ENCODE measurements at places on chromosomes 6 and 20.

- DNase-seq = no peak
Measured at GRCh38 chr6:148701375-148701774, 45.5 kb upstream of the UST start.

DNA sequence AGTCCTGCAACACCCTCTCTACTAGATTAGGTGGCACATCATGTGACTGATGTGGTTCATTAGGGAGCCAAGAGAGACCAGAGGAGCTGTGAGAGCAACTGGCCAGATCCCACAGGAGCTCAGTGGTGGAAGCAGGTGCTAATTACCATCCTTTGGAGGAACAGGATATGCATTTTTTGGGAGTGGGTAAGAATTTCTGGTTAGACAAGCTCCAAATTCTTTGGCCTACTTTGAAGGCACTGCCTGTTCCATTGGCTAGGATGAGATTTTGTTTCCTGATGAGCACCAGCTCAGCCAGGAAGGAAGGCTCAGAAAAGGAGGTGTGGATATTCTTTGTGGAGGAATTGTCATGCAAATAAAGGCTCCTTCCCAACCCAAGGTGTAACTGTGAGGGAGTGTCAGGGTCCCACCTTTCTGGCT, 130.3 kb upstream of the BMP2 start:
- DNase-seq = no peak

- DNase-seq = no peak
Measured at GRCh38 chr6:135311446-135312200, 130.5 kb downstream of the MYB start.

DNA sequence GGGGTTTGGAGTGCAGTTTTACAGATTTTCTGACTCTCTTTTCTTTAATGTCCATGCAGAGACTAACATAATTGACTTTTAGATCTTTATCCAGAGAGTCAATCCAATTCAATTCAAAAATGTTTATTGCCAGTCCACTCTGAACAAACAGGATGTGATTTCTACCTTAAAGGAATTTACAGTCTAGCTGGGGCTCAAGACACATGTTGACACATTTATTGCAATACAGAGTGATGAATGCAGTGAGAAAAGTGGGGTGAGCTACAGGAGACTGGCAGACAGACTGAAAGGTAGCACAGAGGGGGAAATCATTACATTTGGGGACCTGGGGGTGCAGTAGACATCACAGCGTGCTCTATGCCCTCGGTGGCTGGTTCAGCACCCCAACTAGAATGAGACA, 193.9 kb downstream of the SLC24A3 start:
- no peak for DNase-seq

DNA sequence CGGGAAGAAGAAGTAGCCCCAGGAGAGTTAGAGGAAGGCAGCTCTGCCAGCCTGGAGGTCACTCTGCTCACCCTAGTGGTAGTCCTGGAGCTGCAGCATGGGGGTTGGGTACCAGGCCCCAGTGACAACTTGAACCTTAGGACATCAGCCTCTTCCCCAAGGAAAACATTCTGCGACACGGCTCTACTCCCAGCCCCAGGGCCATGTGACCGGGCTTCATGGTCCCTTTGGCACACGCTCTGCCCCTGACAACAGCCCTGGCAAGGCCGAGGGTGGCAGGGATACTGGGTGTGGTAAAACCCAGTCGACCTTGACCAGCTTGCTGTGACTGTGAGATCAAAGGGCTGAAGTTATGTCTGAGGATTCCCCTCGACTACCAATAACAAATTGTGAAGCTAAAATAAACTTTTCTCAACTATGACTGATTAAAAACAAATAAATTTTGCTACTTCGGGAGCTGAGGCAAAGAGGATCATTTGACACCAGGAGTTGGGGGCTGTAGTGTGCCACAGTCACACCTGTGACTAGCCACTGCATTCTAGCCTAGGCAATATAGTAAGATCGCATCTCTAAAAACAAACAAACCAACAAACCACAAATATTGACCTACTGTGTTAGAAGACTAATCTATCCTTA, 24.4 kb upstream of the ARID1B start:
- no peak for DNase-seq

GRCh38 chr6:15735567-15736265, 72.9 kb upstream of the DTNBP1 start:
- DNase-seq = no peak

GRCh38 chr6:117917176-117917575, 10.1 kb downstream of the SLC35F1 start:
- DNase-seq = no peak

DNA sequence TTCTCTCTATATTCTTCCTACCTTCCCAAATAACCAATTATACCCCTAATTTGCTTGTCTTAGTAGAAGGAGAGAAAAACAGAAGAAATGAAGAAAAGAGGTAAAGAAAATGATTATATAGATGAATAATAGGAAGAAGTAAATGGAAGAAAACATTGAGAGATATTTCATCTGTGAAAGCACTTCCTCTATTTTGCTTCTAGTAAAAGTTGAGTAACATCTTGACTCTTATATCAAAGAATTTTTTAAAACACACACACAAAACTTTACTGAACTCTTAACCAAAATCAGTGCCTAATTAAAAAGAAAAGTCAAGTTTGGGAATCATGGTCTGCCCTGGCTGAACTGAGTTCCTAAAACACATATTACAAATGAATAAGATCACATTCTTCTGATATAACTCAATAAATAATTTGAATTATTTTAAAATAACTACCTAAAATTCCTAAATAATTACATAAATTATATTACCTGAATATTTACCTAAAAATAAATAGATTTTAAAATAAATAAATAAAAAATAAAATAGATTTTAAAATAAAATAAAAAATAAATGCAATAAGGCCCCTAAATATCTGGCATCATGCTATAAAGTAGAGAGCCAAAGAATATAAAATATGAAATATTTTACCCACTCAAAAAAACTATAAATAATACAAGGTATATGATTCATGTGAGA, 8.8 kb downstream of the SLC17A2 start:
- DNase-seq = no peak

DNA sequence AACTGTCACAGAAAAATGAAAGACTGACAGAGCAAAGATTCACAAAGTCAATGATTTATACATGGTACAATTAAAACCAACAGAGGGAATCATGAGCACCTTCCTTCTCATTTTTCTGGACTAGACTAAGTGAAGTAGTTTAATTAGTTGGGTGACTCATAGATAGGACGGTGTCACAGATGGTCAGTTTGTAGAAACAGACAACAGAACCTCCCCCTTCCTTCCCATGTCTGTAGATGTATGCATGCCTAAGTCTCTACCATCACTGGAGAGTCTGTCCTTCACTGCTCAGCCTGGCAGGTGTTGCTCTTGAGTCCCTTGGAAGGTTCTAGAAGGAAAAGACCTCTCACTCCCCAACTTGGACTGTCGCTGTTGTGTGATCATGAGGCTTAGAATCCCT, 75.4 kb upstream of the EEF1E1 start:
- DNase-seq = no peak

DNA sequence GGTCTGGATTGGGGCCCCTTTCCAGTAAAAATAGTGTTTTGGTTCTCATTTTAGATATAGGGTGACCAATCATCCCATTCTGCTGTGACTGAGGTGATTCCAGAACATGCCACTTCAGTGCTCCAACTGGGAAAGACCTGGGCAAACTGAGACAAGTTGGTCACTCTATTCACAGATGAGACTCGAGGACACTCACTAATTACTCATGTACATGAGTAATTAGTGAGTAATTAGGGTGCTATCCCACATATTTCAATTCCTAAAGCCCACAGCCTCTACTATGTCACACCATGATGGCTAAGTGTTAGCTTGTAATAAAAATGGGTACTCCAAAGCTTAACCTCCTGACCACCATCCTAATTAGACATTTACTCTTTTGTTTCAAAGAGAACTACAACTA, 86.0 kb downstream of the CBLN4 start:
- no peak for DNase-seq

DNA sequence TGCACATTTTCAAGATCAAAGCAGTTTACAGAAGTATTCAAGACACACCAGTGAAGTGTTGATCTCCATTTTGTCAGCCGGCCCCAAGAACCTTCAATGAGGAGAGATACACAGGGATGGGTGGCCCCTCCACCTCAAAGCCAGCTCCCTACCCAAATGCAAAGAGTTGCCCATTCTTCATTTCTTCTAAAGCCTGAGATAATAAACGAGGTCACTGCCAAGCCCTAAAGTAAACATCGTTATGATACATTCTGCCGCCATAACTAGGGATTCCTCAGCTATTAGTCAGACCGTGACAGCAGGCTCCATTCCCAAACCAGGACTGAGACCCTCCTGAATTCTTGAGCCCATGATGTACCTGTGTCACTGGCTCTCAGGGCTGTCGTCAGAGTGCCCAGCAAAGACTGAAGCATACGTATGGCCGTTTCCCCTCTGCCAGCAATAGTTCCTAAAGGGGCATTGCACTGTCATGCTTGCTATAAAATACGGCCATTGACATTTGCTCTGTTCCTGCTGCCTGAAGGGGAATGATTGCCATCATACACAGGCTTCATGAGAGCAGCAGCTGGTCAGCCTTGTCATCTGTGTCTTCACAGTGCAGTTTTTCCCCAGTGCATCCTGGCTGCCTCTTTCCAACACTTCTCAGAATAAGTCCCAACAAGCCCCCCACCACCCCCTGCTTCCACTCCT, 41.7 kb downstream of the ISM1 start:
- DNase-seq = no peak
